A375 (cell line): ENCODE measurements at places on chromosomes 1 and 21. TPM values are rescaled to one million over a fixed set of nuclear protein-coding genes. Genes with fewer than 3 reads are reported as not detected.

The CCDC27 gene
- not detected in 2 replicates for total RNA-seq

The HES4 gene
- 63.6 and 83.1 TPM in 2 replicates for total RNA-seq

The SYCP1 gene
- total RNA-seq: not detected in 2 replicates

The TCHH gene
- total RNA-seq: 0.27 and 0.38 TPM in 2 replicates

The TSHB gene
- not detected in 2 replicates for total RNA-seq

The KRTAP20-3 gene
- not detected in 2 replicates for total RNA-seq

The TIE1 gene
- total RNA-seq: 4.5 and 6.1 TPM in 2 replicates

The FMO1 gene
- not detected in 2 replicates for total RNA-seq

The KNCN gene
- total RNA-seq: not detected in 2 replicates

The HAPLN2 gene
- not detected in 2 replicates for total RNA-seq

The PGLYRP4 gene
- not detected in 2 replicates for total RNA-seq

The HLX gene
- total RNA-seq: 5.8 and 8.1 TPM in 2 replicates

The CCDC185 gene
- not detected in 2 replicates for total RNA-seq

The KRTAP12-2 gene
- not detected in 2 replicates for total RNA-seq
